ENCODE measurements at places on chromosomes 2 and 18.

GRCh38 chr2:39696101-39696553, 30.4 kb downstream of the TMEM178A start:
- DNase-seq, result no peak

DNA sequence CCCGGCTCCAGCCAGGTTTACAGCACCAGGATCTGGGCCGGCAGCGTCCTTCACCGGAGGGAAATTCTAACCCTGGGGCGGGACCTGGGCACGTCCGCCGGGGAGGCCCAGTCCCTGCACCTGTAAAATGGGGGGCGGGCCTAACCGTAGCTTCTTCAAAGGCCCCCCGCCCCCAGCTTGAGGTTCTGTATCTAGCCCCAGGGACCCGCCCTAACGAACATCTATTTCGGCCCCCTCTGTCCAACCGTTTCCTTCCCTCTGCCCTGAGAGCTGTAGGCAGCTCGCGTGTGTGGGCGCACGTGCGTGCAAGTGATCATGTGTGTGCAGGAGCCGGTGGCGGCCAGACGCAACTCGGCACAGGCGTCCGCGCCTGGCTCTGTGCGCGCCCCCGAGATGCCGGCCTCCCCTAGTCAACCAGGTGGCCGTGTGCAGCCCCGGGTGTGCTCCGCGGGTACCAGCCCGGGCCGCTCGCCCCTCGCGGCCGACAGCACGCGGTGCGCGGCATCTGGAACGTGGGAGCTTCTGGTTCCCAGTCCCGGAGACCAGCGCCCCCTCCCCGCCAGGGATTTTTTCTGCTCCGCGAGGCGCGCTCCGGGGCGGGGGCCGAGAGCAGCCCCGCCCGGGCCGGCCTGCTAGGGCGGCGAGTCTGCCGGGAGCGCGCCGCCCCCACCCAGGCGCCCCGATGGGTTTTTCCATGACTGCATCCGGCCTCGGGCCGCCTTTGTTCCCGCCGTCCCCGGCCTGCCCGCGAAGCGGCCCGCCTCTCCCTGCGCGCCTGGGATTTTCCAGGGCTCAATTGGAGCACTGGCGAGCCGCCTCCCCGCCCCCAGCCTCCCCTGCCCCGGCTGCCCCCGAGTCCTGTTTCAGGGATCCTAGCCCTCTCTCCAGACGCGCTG, 21.2 kb downstream of the TEX44 start:
- DNase-seq, result peak; percentile 90

DNA sequence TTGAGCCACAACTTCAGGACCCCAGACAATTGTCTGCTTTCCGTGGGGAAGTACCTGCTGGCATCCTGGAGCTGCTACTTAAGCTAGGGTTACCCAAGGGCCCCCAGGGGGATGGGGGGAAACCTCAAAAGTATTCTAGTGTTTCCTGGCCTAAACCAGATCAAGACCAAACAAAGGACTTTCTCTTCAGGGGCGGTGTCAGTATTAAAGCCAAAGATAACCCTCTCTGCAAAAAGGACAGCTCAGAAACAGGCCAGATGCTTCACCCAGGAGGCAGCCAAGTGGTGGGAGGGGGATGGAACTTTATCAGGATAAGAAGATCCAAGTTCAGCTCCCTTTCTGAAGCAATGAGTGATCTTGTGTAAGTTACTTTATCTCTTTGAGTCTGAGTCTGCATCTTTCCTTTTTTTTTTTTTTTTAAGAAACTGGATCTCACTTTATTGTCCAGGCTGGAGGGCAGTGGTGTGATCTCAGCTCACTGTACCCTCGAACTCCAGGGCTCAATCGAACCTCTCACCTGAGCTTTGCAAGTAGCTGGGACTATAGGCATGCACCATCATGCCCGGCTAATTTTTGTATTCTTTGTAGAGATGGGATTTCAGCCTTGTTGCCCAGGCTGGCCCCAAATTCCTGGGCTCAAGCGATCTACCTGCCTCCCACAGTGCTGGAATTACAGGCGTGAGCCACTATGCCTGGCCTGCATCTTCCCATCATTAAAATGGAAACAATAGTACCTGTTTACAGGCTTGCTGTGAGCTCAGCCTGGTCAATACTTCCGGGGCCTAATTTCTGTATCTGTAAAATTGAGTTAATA, 151.8 kb upstream of the PTPRM start:
- DNase-seq, result no peak

DNA sequence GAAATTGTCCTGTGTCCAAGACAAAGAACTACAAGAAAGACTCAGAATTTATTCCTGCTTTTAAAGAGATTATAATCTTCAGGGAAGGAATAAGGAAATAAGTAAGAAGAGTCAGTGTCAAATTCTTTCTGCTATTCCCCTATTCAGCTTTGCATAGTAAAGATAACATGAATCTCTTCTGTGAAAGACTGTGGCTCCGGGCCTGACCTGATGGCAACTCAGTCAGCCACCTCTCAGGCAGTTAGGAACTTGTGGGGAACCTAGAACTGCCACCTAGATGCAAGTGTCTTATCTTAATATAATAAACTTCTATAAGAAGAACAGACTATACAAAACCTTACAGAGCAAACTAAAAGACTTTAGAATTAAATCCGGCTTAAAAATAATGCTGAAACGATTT, 382.0 kb downstream of the RAD51AP2 start:
- no peak for DNase-seq

Measured in suppressor macrophage treated with lipopolysaccharide for 1 hour (primary cell).